ENCODE measurements at places on chromosomes 4 and X.

- no peak for DNase-seq
Measured at GRCh38 chrX:128728943-128729342, 676.7 kb upstream of the ACTRT1 start.

GRCh38 chr4:40254608-40255392 is 58.0 kb downstream of the RHOH start:
- DNase-seq, result no peak

- no peak for DNase-seq
Measured at GRCh38 chr4:106594291-106594952, 225.8 kb upstream of the GIMD1 start.

DNA sequence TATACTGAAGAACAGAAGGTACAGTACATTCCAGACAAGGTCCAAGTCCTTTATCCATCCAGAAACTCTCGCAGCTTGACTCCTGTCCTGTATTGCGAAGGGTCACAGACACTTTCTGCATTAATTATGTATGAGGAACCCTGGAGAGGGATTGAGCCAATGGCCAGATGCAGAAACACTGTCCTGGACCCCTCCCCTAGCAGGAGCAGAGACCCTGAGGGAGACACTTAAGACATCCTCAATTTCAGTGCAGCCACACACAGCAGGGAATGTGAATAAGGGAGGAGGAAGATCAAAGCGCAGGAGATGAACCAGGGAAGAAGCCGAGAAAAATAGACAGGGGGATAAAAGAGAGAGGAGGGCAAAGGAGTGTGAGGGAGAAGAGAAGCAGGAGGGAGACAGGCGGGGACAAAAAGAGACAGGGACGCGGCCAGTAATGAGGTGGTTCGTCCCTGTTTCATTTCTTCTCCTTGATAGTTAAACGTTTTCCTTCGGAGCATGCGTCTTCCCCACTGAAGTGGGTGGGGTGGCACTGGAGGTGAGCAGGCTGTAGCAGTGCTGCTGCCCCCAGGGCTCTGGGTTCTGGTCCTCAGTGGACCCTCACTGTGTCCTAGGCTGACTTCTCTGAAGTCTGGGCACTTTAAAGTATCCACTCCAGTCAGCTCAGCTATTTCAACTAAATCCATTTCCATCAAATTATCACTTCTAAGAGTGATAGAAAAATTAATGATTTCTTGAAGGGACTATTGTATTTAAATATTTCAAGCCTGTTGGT is 356.4 kb upstream of the NOCT start:
- no peak for DNase-seq

DNA sequence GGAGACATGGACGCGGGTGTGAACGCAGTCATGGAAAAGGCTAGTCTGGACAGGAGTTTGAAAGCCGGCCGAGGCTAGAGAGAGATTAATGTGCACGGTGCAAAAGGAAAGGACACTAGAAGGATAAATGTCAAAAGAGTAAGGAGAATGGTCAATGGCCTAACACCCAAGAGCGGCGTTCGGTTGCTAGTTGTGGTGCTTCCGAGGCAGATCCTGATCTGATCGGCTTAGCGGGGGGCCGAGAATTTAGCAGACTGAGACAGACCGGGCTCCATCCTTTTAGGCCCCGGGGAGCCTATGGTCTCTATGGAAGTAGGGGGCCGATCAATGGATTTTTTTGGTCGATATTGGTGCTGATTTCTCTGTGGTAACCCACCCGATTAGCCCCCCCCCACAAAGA is 6.9 kb downstream of the GAGE10 start:
- no peak for DNase-seq

GRCh38 chr4:131450572-131451209 is 1698.4 kb upstream of the PCDH10 start:
- no peak for DNase-seq

- no peak for DNase-seq
Measured at GRCh38 chr4:42149004-42149403, 3.5 kb downstream of the BEND4 start.
